Pulmonary artery endothelial cell (primary cell): ENCODE measurements at places on chromosomes 6 and 20. TPM values are rescaled to one million over a fixed set of nuclear protein-coding genes. Genes with fewer than 3 reads are reported as not detected.

GRCh38 chr6:71410164-71410566 lies 121.6 kb downstream of the OGFRL1 start:
- DNase-seq, result no peak

GRCh38 chr6:148453906-148454305 lies 111.3 kb downstream of the SASH1 start:
- no peak for DNase-seq

Gene CGA
- not detected in 2 replicates for total RNA-seq

Gene GSTA3
- not detected in 2 replicates for total RNA-seq

Gene LGSN
- total RNA-seq, result not detected in 2 replicates

DNA sequence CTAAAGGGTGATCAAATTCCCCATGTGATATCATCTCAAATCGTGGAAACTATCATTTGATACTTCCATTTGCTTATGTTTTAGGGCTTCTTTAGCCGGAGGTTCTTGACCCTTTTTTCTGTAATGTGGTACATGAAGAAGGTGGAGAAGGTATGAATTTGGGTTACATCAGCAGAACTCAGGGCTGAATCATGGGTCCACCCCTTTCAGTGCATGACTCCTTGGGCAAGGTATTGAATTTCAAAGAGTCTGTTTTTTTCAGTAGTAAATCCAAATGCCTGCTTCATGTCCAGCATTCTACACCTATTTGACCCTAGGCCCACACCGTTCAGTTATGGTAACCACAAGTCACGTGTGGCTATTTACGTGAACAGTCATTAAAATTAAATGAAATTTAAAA lies 30.6 kb upstream of the QKI start:
- DNase-seq, result no peak

- DNase-seq, result no peak
Measured at GRCh38 chr20:53354314-53354713, 239.3 kb downstream of the ZNF217 start.

DNA sequence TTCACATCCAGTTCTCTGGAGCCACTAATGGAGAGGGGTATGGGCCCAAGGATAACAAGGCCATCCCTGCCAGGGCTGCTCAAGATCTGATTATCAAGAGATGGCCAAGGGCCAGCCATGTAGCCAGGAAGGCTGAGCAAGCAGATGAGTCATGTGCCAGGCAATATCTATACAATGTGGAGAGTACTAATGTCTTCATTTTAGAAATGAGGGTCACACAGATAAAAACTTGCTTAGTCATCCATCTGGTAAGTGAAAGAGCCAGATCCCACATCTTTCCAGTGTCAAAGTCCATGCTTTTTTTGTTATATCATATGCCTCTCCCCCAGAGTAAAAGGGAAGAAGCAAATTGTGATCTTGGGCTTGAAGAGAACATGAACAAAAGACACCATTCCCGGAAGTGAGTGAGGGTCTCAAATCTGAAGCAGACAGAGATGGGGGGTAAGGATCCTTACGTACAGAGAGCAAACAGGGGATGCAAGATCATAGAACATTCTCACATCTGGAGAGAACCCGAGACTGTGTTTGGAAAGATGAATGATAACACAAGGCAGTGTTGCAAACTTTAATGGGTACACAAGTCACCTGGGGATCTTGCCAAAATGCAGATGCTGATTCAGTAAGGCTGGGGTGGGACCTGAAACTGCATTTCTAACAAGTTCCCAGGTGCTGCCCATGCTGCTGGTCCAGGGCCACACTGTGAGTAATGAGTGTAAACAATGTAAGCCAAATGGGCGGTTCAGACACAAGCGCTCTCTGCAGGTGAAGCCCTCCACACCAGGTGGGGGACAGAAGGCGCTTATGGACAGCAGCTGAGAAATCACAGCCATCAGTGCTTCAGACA lies 20.0 kb upstream of the GSTA3 start:
- peak; percentile 29 for DNase-seq

DNA sequence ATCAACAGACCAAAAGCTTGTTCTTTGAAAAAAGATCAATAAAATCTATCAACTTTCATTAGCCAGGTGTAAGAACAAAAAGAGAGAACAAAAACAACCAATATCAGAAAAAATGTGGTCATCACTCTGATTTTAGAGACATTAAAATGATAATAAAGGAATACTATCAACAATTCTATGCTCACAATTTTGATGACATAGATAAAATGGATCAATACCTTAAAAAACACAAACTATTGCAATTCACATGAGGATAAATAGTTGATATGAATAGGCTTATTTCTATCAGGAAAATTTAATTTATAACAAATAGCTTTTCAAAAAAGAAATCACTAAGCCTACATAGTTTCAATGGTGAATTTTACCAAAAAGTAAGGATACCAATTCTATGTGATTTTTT lies 809.4 kb upstream of the EYS start:
- no peak for DNase-seq

GRCh38 chr6:132780770-132781371 lies 17.6 kb downstream of the SLC18B1 start:
- no peak for DNase-seq

DNA sequence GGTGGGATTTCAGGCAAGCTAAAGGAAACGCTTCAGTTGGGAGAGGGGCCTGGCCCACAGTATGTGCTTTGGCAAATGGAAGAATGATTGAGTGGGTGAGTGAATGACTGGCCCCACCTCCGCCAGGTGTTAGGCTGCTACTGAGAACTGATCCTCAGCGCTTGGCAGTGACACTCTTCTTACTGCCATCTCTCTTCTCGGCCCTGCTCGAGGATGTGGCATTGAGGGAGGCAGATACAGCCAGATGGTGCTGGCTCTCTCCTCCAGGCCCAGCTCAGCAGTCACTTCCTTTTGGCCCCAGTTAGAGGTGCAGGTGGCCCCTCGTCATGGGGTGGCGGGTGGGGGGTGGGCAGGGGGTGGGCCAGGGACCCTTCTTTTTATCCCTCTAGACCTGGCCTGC lies 38.9 kb upstream of the KCNK5 start:
- no peak for DNase-seq

Gene NR2E1
- total RNA-seq, result not detected in 2 replicates

GRCh38 chr6:170041526-170041925 lies 249.4 kb downstream of the DLL1 start:
- no peak for DNase-seq

DNA sequence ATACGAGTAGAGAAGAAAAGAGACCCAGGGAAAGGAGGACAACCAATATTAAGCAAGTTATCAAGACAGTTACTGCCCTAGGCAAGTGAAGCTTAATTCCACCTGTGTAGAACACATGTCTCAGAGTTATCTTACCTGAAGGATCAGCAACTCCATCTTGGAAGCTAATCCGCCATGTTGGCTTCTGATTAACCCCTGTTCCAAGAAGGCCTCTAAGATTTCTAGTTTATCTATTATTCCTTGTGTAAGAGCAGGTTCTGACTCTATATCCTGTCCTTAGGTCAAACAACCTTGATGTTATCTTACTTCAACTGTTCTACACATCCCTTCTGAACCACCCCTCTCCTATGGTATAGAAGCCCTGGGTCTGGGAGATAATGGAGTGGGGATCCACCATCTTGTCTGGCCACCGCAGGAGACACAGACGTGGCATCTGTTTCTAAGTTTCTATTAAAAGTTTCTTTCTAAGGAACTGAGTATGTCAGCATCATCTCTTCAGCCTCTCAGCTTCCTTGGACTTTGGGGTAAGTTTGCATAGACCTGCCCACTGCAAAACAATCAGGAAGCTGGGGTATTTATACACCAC lies 27.7 kb upstream of the PTPN1 start:
- no peak for DNase-seq

DNA sequence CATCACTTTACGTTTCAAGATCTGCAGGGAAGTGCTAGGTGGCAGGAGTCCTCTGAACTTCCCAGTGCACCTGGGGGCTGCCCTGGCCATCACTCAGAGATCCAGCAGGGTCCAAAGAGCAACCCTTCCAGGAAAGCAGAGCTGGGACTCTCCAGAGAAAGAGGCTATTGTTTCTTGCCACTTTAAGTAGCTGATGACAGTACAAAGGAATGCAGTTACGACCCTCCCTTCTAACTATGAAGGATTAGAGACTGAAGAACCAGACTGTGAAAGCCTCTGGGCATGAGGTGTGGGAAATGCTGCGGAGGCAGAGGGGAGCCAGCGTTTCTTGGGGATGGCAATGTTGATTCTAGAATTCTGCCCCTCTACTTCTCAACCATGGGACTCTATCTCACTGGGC lies 189.1 kb upstream of the SUPT3H start:
- no peak for DNase-seq

Gene SSTR4
- not detected in 2 replicates for total RNA-seq

Gene NKX2-4
- not detected in 2 replicates for total RNA-seq

DNA sequence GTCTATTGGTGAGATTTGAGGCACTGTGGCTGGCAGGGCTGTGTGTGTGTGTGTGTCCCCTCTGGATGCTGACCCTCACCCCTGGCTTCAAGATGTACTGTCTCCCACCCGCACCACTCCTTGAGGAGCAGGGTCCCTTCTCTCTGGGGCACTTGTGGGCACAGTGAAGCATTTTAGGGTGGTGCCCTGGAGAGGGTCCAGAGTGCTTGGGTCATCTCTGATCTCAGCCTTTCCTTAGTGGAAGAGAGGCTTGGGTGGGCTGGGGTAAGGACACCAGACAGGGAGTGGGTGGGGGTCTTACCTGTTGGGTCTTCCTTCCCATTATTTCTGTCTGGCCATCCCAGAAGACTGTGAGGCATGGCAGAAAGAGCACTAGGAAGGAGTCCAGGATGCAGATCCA lies 66.1 kb downstream of the EFCAB8 start:
- no peak for DNase-seq

Gene UBD
- total RNA-seq, result 0.53 and 1.9 TPM in 2 replicates

- DNase-seq, result no peak
Measured at GRCh38 chr6:40723967-40724366, 136.8 kb upstream of the LRFN2 start.
